Breast epithelium (tissue), 4 donors: ENCODE measurements at places on chromosomes 4 and X. TPM values are rescaled to one million over a fixed set of nuclear protein-coding genes. Genes with fewer than 3 reads are reported as not detected.

The RTL5 gene
- total RNA-seq = 5.0 TPM

The SATL1 gene
- 0.15 TPM for total RNA-seq

The CCKAR gene
- total RNA-seq = not detected

The HS3ST1 gene
- total RNA-seq = 3.8 TPM

The SYNPO2 gene
- total RNA-seq = 52.7 TPM

The GRIPAP1 gene
- 47.2 TPM for total RNA-seq

The PAPSS1 gene
- total RNA-seq = 65.7 TPM

The CPE gene
- 129 TPM for total RNA-seq

DNA sequence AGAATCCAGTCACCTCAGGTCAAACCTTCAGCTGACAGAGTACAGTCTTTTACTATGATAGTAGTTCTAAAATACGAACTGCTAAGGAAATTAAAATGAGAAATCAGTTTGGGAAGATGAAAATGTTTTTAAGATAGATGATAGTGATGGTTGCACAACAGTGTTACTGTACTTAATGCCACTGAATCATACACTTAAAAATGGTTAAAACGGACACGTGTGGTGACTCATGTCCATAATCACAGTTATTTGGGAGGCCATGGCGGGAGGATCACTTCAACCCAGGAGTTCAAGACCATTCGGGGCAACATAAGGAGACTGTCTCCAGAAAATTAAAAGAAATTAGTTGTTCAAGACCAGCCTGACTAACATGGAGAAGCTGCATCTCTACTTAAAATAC, 41.4 kb downstream of the ABHD18 start:
- no peak for DNase-seq

DNA sequence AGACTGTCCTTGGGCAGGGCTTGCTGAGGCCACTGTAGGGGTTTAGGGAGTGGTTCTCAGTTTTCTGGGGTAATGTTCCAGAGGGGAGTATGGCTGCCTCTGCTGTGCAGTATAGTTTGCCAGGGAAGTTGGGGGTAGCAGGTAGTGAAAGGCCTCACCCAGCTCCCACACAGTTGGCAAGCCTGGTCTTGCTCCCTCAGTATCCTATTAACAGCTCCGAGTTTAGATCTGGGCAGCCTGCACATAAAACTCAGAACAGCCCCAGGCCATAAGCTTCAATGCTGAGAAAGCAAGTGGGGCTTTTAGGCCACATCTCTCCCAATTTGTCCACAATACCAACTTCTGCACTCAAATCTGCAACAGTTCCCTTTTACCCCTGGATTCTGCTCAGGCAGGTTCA, 205.2 kb downstream of the GALNTL6 start:
- DNase-seq = no peak

DNA sequence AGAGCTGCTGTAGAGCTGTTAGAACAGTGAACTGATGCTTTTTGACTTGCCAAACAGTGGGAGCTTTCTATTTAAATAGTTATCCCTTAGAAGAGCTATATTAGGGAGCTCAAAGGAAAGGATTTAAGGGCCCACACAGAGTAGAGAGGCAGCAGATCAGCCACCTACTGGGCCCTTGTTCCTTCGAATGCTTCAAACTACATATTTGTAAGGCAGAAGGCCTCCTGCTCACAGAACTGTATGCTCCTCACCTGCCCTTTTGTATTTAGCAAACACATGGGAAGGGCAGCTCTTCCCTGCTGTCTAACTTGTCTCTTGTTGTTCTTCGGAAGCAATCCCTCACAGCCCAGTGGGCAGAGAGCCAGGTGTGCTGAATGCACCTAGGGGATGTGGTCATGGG, 38.0 kb downstream of the IL1RAPL1 start:
- no peak for DNase-seq

DNA sequence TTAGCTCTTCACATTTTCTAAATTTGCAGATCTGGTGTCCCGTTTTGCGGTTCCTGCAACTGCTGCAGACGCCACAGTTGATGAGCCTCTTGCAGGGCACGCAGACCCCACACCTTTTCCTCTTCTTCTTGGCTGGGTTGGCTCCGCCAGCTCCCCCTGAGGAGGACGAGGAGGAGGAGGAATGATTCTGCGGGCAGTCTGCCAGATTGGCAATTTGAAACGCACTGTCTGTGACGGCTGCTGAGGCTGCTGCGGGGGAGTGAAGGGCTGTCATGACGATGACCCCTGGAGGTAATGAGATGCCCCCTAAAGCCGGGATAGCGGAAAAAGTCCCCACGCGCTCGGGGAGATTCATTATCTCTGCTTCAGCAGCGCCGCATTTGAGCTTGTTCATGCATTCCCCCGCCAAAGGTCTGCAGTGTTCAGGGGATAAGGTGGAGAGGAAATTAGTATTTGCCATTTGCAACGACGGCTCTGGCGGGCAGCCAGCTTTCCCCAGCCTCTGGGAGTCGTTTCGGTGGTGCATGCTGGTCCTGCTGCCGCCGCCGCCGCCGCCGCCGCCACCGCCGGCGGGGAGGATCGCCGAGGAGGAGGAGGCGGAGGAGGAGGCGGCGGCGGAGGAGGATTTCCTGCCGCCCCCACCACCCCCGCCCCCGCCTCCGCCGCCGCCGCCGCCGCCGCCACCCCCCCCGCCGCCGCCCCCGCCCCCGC, 3.8 kb downstream of the CXXC4 start:
- DNase-seq = peak; percentile 75

DNA sequence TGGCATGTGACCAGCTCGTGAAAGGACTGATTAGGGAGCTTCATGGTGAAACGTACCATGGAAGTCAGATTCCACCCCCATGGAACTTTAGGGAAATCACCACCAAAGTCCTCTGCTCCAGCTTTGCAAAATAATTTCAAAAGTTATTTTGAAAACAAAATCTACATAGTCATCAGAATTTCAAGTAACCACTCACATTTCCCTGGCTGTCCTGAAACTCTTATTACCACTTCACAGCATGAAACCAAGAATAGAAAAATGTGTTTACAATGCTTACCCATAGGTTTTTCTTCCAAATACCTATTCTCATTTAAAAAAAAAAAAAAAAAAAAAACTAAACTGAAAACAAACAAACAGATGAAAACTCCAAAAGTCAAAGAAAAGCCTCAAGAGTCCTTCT, 198.7 kb downstream of the PDGFRA start:
- no peak for DNase-seq

- DNase-seq = no peak
Observed at GRCh38 chr4:115229873-115230272, 116.5 kb upstream of the NDST4 start.

- DNase-seq = peak; percentile 46
Observed at GRCh38 chr4:76984788-76985211, 35.2 kb downstream of the SEPTIN11 start.

DNA sequence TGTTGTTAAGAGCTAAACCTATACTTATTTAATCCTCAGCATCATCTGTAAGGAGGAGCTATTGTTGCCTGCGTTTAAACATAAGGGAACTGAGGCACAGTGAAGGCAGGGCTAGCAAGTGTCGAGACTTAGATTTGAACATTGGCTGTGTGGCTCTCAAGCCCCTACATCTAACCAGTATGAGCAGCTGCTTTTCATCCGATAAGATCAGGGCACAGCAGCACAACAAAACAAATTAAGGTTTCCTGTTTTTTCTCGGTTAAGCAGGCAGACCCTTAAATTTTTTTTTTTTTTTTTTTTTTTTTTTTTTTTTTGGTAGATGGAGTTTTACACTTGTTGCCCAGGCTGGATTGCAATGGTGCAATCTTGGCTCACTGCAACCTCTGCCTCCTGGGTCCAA, 35.6 kb downstream of the RAB40A start:
- no peak for DNase-seq

DNA sequence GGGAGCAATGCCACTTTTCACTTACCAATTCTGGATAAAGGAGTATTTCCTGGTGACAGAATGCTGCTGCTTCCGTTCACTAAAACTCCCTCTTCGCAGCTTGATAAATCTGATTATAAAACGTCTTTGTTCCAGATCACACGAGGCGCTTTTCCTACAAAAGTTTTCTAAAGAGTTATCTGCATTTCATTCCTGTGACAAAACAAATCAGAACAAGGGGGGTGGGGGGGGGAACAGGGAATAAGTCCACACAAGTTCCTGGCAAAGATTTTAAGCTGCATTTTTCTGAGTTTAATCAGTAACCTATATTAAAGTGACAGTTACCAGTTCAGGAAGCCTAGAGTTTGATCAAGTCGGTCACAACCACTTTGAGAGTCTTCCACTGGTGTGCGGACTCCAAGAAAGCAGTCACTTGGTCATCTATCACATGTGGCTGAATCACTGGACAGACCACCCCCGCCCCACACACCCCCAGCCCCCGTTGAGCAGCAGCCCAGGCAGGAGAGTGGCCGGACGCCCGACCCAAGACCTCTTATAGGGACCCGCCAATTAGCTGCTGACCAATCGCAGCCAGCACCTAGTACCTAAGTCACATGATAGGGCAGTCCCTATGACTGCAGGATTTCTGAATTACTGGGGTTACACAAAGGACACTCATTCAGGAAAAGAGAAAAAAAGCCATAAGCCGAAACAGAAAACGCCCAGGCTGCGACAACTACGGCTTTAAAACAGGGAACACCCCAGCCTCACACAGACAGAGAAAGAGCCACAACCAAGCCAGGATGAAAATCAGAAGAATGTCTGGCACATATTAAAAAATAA, 569.3 kb upstream of the DIPK2B start:
- DNase-seq = peak; percentile 79

- DNase-seq = no peak
Observed at GRCh38 chr4:73070074-73070390, 516 bp upstream of the COX18 start.

GRCh38 chr4:39655876-39656275, 17.2 kb upstream of the SMIM14 start:
- no peak for DNase-seq

- DNase-seq = no peak
Observed at GRCh38 chr4:163920426-163920825, 425.9 kb downstream of the TMA16 start.

GRCh38 chr4:84496706-84497503, 2.2 kb downstream of the NKX6-1 start:
- DNase-seq = no peak
